ENCODE measurements at places on chromosomes 2 and 18.

GRCh38 chr2:117812443-117812842, 2.0 kb upstream of the DDX18 start:
- no peak for DNase-seq

GRCh38 chr2:176865336-176865735, 347.3 kb upstream of the HNRNPA3 start:
- DNase-seq, result no peak

DNA sequence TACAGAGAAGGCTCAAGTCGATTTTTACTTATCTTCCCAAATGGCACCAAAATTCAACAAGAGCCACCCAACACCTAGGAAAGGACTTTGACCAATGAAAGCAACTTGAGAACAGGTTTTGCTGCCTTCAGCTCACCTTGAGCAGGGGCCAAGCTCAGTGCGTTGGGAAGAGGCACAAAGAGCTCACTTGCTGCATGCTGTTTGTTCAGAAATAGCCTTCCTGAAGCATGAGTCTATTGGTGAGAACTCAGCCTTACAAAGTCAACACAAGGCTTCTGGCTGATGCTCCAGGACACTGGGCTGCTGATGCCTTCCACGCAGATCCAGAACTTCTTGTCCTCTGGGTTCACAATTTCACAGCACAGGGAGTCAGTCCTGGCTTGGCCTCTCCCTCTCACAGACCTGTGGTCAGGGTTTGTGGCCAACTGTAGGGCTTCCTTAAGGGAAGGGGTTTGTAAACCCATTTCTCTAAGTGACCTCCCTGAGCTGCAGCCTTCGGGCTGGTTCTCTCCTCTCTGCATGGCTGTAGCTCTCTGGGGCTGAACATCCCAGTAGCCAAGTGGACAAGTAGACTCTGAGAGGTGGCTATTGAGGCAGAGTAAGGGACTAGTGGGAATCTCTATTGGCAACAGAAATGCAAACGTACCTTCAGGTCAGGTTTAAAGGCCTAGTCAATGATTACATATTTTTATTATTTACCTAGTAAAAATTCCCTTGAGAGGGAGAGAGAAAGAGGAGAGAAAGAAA, 124.7 kb upstream of the GATA6 start:
- DNase-seq, result no peak

GRCh38 chr2:152710713-152711112, 6.5 kb downstream of the PRPF40A start:
- DNase-seq, result no peak

DNA sequence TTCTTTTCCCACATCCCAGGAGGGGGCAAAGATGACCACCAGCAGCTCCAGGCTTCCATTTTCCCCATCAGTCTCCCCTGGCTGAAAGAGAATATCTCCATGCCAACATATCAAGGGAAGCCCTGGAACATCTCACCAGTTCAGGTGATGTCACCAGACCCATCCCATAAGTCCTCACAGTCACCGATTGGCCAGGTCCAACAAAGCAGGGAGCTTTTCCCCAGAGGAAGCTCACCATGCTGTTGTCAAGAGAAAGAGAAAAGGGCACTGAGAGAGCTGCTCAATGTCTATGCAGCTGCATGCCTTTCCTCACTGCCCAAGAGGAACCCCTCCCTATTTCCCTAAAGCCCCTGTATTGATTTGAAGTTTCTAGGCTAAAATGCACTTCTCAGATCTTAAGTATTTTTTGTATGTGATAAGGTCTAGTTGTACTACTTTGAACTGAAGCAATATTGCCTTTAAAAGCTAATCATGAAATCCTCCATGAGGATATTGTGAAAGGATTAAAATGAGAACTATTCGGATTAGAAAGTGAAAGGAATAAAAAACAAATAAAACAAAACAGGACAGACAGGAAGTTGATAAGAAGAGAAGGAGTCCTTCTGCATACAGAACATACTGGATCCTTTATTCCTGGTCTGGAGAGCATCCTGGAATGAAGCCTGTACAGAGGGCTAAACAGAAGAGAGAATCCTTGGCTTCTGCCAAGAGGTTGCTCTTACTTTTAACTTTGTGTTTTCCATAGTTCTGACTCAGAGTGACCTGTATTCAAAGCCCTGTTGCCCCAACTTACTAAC, 45.2 kb upstream of the CTIF start:
- DNase-seq, result no peak

- no peak for DNase-seq
Observed at GRCh38 chr2:20737505-20737904, 70.6 kb downstream of the GDF7 start.

- no peak for DNase-seq
Observed at GRCh38 chr2:29786361-29786760, 135.0 kb downstream of the ALK start.

DNA sequence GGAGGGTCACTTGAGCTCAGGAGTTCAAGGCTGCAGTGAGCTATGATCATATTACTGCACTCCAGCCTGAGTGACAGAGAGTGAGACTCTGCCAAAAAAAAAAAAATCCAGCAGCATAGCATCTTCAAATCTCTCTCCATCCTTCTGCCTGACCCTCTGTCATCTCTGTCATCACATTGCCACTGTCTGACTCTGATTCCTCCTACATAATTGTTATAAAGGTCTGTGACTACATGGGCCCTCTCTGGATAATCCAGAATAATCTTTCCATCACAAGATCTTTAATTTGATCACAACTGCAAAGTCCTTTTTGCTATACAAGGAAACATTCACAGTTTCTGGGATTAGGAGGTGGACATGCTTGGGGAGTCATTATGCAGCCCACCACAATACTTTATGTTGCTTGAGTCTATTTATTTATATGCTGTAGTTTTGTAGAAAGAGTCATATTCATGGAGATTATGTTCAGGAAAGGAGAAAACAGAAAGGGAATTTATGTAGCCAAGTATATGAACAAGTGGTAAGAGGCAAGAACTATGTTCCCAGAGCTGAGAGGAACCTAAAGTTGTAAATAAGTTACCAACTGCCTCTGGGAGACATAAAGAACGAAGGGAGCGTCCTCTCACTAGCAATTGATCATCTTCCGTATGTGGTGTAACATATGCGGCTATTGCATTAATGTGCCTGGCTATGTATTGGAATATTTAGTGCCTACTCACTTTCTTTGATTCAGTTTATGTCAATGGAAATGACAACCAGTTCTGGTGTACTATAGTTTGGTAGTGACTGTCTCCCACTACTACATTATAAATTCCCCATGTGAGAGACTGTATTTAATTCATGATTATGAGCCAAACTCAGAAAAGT, 21.5 kb downstream of the RND3 start:
- no peak for DNase-seq

DNA sequence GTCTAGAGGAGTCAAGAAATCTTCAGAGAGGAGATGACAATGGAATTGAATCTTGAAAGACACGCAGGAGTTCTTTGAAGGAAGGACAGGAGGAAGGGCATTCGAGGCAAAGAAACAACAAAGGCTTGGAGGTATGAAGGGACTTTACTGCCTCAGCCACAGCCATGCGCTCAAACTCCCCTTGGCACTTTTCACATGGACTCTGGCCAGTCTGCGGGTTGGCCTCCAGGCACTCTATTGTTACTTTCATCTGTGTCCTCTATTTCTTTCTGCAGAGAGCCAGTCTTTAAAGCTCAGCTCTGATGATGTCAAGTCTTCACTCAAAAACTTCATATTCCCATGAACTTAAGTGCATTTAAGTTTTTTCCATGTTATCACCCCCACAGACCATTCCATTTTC, 95.4 kb downstream of the ZAP70 start:
- DNase-seq, result no peak

- no peak for DNase-seq
Observed at GRCh38 chr2:230899786-230900185, 25.3 kb downstream of the GPR55 start.

- DNase-seq, result no peak
Observed at GRCh38 chr2:207115715-207116364, 49.9 kb downstream of the KLF7 start.

- DNase-seq, result no peak
Observed at GRCh38 chr2:158138255-158138654, 36.6 kb downstream of the UPP2 start.

GRCh38 chr2:235378944-235379343, 114.9 kb upstream of the AGAP1 start:
- DNase-seq, result no peak

DNA sequence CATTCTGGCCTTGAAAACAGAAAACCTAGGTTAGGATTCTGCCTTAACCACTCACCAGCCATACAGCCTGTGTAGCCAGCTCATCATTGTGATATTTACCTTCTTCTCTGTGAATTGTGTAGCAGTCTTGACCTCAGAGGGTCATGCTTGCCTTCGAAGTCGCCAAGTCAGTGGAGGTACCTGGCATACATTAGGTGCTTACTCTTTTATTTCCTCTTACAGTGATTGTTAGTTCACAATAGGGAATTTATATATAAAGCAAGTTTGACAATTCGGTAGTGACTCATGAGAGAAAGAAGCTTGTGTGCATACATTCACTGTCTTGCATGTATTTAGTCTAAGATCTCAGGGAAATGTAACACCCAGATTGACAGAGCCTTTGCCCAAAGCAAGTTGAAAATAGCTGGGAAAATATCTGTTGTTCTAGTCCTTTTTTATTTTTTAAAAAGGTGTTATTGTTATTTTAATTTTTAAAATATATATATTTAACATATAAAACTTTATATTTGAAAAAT, 290.6 kb downstream of the PTGR3 start:
- no peak for DNase-seq
